ENCODE measurements at places on chromosomes 1 and 21.

DNA sequence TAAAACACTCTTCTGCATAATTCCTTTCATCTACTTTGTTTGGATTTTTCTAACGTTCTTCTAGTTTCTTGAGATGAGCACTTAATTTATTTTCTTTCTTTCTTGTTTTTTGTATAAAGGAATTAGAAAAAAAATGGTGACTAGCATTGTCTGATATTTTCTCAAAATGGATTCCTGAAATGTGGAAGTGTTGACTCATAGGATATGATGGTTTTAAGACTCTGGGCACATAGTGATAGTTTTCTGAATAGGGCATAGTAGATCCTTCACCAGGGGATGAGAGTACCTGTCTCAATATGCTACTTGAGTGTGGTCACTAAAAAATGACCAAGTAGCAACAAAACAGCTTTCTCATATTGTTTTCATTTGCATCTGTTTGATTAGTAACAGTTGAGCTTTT lies 100.9 kb downstream of the PEX14 start:
- DNase-seq = no peak

DNA sequence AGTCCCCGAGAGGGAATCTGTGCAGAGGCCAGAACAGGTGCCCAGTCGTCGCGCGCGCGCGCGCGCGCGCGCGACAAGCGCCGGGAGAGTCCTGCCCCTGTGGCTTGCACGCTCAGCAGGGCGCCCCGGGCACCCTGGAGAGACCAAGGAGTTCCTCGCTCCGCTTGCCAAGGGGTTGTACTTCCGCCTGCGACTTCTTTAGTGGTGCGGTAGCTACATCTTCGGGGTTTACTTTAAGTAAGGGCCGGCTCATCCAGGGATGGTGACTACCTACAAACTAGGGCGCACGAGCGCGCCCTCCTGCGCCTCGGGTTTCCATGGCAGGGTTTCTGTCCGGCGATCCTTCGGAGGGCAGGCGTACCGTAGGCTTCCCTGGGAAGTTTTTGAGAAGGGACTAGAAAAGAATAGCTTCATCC lies 1.4 kb downstream of the LHX4 start:
- DNase-seq = peak; percentile 52

DNA sequence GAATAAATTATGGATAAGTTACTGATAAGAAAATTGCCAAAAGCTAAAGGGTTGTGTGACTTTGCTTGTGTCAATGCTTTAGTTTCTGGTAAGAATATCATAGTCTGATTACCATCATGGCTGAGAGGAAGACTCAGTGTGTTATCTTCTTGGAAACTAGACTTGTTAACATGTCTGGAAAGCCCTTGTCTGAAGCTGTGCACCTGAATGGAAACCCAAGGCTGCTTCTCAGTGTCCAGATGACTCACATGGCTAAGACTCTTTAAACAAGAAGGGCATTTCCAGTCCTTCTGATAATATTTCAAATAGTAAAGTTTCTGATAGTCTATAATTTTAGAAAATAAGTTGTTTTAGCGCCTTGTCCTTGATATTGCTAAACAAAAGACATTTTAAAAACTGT lies 1092.7 kb downstream of the PLA2G4A start:
- no peak for DNase-seq

DNA sequence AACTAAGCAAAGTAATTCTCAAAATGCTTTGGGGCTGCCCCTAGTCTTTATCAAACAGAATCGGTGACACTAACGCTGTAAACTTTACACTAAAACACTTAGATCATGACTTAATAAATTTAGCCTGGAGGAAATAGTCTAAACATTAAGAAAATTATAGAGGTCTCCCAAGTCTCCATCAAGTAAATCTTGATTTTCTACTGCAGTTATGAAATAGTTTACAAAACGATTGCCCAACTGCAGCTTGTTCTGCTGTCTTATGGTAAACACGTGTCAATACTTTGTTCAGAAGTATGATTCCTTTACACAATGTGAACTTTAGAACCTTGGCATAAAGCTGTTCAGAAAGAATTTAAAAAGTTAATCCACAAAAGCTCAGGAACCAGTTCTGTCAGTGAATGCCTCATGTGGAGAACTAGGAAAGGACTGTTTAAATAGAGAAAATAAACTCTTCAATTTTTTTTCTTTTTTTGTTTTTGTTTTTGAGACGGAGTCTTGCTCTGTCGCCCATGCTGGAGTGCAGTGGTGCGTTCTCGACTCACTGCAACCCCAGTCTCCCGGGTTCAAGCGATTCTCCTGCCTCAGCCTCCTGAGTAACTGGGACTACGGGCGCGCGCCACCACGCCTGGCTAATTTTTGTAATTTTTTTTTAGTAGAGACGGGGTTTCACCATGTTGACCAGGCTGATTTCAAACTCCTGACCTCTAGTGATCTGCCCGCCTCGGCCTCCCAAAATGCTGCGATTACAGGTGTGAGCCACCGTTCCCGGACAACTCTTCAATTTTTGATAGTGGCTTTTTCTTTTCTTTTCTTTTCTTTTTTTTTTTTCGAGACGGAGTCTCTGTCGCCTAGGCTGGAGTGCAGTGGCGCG lies 1.6 kb downstream of the DDI2 start:
- no peak for DNase-seq
